ENCODE measurements at places on chromosomes 1 and 21.
A peak's percentile ranks its signal among the peaks of the same experiment; 100 is the strongest.

GRCh38 chr1:119795261-119796200 lies 15.7 kb downstream of the REG4 start:
- DNase-seq = no peak

- DNase-seq = no peak
Measured at GRCh38 chr21:39633770-39634181, 21.0 kb downstream of the B3GALT5 start.

DNA sequence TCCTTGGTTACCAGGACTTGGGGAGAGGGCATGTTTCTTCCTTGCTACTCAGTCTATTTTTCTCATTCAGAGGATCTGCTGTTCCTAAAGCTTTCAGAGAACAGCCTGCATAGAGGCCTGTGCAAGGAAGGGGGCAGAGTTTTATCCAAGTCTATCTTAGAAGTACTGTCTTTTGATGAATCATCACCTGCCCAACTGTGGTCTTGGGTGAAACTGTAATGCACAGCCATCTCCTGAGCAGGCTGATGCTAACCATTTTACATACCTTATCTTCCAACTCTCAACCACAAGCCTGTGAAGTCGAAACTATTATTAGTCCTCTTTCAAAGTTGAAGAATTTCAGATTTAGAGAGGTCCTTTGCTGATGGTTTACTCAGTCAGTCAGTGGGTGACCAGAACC lies 368.0 kb downstream of the HHAT start:
- DNase-seq = no peak

DNA sequence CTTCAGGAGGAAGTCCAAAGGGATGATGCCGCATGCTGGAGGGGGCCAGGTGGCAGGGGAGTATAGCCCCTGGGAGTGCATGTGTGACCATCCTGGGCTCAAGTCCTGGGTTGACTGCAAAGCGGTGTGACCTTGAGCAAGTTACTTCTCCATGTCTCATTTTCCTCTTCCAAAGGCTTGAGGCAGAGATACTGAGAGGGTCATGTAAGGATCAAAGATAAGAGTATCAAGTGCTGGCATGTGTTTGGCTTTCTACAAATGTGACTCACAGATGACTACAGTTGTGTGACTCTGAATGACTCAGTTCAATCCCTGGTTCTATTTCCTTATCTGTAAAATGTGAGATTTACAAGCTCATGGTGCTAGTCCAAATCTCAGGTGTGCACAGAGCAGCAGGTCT lies 26.1 kb downstream of the PROK1 start:
- no peak for DNase-seq

GRCh38 chr1:97918961-97919360 lies 1.9 kb downstream of the DPYD start:
- no peak for DNase-seq

- DNase-seq = no peak
Measured at GRCh38 chr21:29520171-29520570, 221.4 kb downstream of the BACH1 start.

DNA sequence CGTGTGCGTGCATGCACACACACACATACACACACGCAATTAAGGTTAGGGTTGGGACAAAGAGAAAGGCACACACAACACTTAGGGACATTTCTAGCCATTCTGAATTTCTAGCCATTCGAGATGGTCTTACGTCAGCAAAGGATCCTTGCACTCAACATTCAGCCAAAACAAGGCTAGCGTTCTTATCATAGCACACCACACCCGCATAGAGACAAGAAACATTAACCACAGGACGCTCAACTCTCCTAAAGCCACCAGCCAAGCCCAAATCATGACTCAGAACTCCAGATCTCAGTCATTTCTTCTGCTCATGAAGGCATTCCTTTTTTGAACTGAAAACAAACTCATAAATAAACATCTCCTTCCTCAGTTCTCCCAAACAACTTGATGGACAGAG lies 106.8 kb downstream of the LMO4 start:
- no peak for DNase-seq

- no peak for DNase-seq
Measured at GRCh38 chr1:211541720-211542477, 37.1 kb downstream of the SLC30A1 start.

DNA sequence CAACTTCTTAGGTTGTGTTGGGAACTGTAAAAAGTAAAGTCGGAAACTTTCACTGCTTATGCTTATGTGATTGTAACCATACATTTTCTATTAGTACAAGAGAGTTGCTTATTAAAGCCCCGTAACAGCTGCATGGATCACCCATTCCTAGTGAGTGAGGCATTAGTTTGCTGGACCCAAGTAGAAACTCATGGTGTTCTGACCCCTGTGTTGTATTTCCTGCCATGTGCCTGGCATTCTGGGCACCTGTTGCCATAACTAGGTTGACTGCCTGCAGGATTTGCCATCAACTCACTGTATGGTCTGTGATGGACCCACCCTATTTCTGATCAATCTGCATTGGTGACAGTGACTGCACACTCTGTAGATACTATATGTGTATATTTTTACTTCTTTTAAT lies 173.0 kb downstream of the PGBD5 start:
- DNase-seq = no peak

GRCh38 chr1:55065648-55066047 lies 26.3 kb downstream of the PCSK9 start:
- DNase-seq = no peak

GRCh38 chr1:247335882-247336281 lies 4.2 kb upstream of the ZNF496 start:
- DNase-seq = no peak

GRCh38 chr1:23931491-23931880 lies 18.3 kb upstream of the CNR2 start:
- DNase-seq = peak; percentile 83

DNA sequence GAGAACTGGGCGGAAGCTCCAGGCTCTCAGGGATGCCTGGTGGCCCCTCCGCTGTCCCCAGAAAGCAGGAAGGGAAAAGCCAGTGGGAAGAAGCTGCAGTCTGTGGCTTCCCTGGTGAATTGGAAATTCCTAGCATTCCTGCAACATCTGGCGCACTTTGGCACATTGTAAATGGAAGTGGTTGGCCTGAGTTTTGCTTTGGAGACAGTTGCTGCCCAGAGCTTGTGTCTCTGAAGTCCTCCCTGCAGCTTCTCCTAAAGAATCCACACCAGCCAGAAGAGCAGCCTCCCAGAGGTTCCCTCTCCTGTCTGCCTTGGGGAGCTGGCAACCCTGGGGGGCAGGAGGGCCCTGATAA lies 48.2 kb downstream of the ARHGEF10L start:
- no peak for DNase-seq

GRCh38 chr1:98874828-98875227 lies 129.8 kb downstream of the PLPPR5 start:
- no peak for DNase-seq

GRCh38 chr1:115982400-115982799 lies 6.1 kb downstream of the SLC22A15 start:
- DNase-seq = no peak

DNA sequence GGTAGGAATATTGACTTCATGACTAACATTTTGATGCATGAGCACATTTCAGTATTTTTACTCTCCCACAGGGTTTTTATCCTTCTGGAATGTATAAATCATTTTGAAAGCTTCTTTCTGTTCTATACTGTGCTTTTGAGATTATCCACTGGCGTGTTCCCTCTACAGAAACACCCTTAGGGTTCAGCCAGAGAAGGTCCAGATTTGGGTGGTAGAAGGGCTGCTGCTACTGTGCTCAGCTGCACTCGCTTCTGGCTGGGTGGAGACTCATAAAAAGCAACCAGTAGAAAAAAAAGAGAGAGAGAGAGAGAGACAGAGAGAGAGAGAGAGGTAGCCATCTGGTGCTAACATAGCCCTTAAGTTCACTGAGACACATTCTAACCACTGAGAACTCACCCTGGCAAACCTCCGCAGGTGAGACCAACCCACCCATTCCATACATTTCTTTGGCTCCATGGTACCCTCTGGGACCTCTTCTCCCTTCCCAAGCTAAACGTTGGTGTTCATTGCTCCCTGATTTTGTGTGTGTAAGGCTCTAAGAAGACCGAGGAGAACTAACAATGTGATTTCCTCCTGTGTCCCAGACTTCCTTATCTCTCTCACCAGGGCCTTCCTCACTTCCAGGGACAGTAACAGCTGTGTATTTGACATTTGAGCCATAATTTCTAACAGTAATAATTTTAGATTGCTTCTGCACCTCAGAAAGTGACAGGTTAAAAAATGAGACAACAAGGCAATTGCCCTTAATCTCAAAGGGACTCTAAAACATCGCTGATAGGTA lies 7.2 kb downstream of the APCS start:
- no peak for DNase-seq

- DNase-seq = peak; percentile 61
Measured at GRCh38 chr1:31746687-31747086, 17.5 kb downstream of the ADGRB2 start.

GRCh38 chr1:59025898-59026426 lies 242.1 kb upstream of the JUN start:
- DNase-seq = no peak

DNA sequence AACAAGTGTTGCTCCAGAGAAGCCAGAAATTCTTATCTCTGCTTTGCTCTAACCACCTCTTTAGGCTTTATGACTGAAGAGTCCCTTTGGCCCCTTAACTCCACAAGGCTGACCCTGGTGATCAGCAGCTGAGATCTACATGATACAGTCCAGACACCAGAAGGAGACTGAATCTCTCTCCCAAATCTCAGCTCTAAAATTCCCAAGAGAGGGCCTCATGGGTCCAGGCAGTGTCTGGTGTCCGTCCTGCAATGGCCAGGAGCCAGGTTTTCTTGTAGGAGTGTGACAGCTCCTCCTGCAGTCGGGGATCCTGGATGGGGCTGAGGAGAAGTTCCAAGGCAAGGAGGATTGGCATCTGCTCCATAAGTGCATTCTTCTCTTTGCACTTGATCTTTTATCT lies 35.3 kb downstream of the L1TD1 start:
- no peak for DNase-seq

DNA sequence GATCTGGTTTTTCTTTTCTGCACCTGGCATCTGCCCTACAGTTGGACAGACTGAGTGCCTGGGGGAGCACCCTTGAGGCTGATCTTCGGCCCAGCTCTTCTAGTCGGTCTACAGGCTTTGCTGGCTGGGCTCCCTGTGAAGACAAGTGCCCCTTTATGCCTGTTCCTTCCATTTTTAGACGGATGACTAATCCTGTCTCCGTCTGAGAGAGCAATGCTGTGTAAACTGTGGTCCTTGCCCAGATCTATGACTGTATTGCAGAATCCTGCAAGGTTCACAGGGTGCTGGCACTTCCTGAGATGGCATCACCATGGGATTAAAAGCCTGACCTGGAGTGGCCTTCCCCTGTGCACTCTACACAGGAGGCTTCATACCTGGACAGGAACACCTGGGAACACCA lies 47.6 kb upstream of the SAMD13 start:
- DNase-seq = no peak

GRCh38 chr1:67459068-67459467 lies 28.9 kb upstream of the SERBP1 start:
- no peak for DNase-seq

- peak; percentile 67 for DNase-seq
Measured at GRCh38 chr1:192489748-192490147, 85.8 kb upstream of the RGS1 start.

- DNase-seq = no peak
Measured at GRCh38 chr1:41558761-41559171, 74.3 kb upstream of the EDN2 start.

DNA sequence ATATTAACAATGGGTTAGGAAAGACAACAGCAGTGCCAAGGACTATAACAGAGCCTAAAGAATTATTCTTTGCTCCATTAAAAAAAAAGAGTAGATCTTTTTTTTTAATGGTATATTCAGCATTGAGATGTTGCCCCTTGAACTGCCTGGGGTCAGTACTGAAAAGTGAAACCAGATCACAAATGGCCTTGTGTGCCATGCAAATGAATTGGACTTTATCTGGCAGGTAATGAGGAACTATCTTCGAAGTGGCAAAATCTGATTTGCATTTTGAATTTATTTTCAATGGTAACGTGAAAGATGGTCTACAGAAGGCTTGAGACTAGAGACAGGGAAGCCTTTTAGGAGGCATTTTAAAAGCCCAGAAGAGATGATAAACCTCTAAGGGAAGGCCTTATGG lies 21.4 kb upstream of the PKN2 start:
- peak; percentile 68 for DNase-seq

GRCh38 chr1:16177306-16177705 lies 21.4 kb upstream of the EPHA2 start:
- no peak for DNase-seq

DNA sequence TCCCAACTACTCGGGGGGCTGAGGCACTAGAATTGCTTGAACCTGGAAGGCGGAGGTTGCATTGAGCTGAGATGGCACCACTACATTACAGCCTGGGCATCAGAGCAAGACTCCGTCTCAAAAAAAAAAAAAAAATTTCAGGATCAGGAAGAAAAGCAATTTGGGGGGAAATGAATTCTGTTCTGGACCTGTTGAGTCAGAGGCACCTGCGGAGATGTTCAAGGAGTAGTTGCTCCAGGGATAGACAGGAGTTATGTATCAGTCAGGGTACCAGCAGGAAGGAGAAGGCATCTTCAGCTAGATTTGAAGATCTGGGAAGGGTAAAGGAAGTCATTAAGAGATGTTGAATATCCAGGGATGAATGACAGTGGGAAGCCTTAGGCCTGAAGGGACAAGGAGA lies 2.9 kb upstream of the RHBDL2 start:
- no peak for DNase-seq

- no peak for DNase-seq
Measured at GRCh38 chr1:74427681-74428080, 84.7 kb downstream of the LRRC53 start.

- DNase-seq = no peak
Measured at GRCh38 chr1:52337439-52337838, 28.6 kb downstream of the CC2D1B start.

DNA sequence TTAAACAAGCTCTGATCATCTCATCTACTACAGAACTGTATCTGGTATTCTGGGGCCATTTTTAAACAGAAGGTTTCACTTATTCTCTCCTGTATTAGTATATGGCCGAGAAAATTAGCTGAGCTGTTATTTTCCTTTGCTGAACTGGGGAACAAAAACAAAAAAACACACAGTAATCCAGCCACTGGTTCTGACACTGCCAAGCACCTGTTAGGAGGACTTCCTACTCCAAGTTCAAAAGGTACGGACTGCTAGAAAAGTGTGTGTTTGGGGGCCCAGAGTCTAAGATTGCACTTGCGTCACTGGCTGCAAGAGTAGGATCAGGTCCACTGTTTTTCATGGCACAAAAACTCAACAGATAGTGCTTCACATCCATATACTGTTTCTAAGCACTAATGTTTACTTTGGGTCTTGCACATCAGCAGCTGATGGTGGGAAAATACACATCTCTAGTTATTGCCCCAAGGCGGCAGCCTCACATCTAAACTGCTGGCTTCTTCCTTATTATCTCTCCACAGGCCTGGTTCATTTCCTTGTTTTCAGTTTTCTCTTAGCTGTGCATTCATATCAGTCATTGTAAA lies 226.1 kb downstream of the FGGY start:
- DNase-seq = no peak
